Omental fat pad (tissue), 4 donors: ENCODE measurements at places on chromosomes 5 and 9. TPM values are rescaled to one million over a fixed set of nuclear protein-coding genes. Genes with fewer than 3 reads are reported as not detected.

DNA sequence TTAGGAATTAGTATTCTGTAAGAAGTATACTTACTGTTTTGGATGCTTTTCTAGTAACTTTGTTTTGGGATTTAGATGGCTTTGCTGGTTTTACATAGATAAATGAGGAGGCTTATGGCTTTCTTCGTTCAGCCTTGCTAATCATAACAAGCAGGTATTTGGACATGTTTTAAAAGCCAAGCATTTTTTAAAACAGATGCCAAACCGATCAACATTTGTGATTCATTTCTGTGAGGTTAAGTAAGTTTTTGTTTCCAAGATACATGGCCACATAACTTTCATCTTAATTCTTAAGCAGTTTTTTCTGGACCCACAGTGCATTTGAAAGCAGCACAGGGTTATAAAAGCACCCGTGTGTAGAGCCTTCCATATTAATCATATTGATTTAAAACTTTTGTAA, 21.7 kb downstream of the TARS1 start:
- DNase-seq = no peak

- no peak for DNase-seq
These were observed 42.1 kb upstream of the GNAQ start for GRCh38 chr9:78073722-78074121.

DNA sequence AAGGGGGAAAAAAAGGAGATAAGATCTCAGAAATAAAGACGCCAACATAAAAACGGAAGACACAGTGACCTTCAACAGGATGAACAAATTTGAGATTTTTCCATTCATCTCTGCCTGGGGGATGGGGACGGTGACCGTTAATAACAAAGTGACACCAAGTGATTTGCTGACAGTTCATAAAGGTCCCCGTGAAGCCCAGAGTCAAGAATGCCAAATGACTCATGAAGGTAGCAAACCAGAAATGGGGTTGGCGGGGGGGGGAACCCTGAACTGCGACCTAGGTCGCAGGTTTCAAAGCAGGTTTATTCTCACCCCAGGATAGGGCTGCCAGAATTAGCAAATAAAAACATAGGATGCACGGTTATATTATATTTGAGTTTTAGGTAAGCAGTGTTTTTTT, 21.1 kb upstream of the SHB start:
- DNase-seq = no peak

GRCh38 chr9:94464790-94465189, 90.1 kb upstream of the PCAT7 start:
- DNase-seq = no peak

DNA sequence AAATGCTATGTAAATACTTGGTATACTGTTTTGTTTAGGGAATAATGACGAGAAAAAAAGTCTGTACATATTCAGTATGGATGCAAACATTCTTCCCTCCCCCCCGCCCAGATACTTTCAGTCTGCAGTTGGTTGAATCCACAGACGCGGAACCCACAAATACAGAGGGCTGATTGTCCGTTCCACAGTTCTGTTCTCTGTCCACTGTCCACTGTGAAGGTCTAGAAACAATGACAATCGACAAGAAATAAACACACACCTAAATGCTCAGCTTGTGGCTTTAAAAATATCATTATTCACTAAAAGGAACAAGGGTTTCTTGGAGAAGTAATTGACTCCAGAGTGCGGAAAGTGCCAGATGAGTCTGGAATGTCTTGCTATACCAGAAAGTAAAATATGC, 109.1 kb downstream of the TMEM161B start:
- DNase-seq = no peak

GRCh38 chr9:97568461-97569275, 64.5 kb downstream of the TSTD2 start:
- DNase-seq = no peak

DNA sequence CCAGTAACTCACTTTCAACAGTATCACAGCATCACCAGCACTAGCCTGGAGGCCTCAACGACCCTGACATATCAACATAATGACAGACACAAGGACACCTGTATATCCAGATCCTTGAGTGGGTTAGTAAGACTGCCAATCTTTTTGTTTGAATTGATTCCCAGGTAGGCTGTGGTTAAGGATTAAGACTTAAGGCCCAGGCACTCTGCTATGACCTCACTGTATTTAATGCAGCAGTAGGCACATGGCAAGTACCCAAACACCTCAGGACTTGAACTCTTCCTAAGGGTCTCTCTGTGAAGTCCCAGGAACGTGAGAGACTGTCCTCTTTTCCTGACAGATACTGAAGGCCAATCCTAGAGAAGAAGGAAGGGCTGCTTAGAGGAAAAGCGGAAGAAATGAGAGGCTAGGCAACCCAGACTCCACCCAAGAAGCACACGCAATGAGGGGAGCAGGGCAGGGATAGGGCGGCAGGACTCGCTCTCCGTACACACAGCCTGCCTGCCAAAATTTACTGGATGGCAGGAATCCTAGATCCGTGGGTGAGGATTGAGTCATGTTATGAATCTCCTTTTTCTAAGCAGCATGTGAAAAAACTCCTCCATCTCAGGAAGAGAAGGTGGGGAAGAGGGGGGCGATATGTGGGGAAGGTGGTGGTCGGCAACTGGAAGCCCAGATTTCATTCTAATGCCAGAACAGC, 93.4 kb downstream of the SIL1 start:
- DNase-seq = peak; percentile 25

DNA sequence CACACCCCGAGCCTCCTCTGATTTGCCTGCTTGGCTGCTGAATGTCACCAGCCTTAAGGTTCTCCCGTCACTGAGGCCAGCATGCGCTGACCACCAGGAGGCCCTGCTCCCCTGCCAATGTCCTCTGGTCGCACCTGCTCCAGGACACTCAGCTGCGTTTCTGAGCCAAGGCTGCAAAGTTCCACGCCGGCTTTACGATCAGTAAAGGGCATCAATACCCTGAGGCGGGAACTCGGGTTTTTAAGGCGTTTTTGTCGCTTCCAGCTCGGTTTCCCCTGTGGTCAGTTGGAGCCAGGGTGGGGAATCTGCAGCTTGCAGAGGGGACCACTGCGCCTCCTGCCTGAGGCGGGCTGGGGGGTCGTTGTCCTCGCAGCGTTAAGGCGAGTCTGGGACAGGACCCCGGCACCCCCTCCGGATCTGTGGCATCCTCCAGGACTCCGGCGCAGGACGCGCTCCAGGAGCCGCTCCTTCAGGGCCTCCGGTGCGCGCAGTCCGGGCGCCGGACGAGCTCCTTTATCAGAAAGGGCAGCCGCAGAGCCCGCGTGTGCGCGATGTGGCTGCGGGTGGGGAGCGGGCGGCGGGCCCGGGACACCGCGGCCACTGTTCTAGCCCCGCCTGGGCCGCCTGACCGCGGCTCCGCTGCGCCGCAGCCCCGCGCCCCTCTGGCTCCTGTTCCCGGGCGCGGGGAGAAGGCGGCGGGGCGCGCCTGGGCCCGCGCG, 24.1 kb upstream of the FLT4 start:
- no peak for DNase-seq

GRCh38 chr9:83304686-83305085, 233.5 kb downstream of the FRMD3 start:
- DNase-seq = peak; percentile 35

DNA sequence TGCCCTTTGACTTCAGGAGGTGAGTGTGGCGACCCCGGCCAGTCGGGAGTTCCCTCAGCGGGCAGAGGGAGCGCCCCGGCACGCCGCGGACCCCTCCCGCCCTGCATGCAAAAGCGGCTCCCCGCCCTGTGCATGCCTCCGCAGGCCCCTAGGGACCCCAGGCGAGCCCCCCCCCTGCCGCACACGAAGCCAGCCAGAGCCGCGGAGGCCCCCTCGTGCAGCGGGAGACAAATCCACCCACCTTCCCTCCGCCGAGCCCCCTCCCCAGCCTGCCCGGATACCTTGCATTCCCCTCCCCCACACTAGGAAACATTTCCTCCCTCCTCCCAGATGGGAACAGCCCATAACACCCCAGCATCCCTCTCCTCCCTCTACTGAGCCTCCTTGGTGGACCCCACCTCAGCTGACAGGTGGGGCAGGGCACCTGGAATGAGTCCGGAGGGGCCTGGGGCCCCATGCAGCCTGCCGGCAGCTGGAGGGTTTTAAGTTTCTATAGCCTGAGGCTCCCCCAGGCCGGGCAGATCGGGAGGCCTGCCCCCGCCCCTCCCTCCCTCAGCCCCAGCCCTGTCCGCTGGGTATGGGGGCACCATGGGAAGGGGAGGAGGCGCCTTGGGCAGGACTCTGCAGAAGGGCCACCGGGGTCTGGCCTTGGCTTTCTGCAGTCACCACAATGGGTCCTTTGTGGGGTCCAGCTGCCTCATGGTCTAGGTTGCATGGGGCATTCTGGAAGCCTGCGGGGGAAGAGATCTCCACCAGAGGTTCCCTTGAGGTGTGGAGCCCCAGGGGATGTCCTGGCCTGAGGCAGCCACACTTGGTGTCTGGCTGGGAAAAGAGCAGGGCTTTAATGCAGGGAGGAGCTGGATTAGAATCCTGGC, 601 bp downstream of the ERGIC1 start:
- DNase-seq = no peak

GRCh38 chr5:139859013-139859412, 63.4 kb downstream of the PSD2 start:
- no peak for DNase-seq

- no peak for DNase-seq
These were observed 17.3 kb downstream of the CHD1 start for GRCh38 chr5:98911280-98912040.

GRCh38 chr5:53262348-53262970, 152.9 kb upstream of the MOCS2 start:
- DNase-seq = no peak

- DNase-seq = no peak
These were observed 221.5 kb downstream of the MSX2 start for GRCh38 chr5:174945853-174946252.

GRCh38 chr5:148312153-148312552, at the start of gene SPINK7:
Gene SPINK7, plus strand, starts transcription at chr5:148312423. Its CDS starts 61 bp downstream, at chr5:148312484.
- no peak for DNase-seq

GRCh38 chr5:82599692-82600091, 321.5 kb upstream of the RPS23 start:
- no peak for DNase-seq

GRCh38 chr5:77322406-77322805, 111.9 kb downstream of the PDE8B start:
- DNase-seq = no peak

GRCh38 chr9:134626069-134626423, 15.6 kb upstream of the COL5A1 start:
- no peak for DNase-seq

- DNase-seq = no peak
These were observed 320.9 kb upstream of the KLF4 start for GRCh38 chr9:107810461-107810961.

DNA sequence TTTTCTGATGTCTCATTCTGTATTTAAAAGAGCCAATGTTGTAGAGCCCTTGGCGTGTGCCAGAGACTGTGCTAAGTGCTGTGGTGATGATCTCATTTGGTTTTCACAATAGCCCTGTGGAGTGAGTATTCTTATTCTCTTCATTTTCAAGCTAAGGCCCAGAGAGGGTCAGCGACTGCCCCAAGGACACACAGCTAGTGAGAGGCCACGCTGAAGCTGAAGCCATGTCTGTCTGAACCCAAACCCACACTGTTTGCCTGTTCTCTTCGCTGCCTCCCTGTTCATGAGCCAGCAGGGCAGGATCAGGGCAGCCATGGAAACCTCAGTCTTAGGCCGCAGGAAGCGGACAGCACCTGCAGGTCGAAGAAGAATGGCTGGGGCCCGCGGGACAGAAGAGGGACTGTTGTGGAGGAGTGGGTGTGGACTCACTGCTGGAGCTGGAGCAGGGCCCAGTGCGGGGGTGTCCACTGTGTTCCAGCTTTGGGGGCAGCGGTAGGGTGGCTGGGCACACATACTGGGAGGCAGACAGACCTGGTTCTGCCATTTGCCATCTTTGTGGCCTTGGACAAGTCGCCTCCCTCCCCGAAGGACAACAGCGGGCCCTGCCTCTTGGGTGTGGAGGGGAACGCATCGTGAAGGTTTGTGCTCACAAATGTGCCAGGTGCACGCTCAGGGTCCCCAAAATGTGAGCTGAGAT, 257.9 kb upstream of the MVB12B start:
- no peak for DNase-seq

DNA sequence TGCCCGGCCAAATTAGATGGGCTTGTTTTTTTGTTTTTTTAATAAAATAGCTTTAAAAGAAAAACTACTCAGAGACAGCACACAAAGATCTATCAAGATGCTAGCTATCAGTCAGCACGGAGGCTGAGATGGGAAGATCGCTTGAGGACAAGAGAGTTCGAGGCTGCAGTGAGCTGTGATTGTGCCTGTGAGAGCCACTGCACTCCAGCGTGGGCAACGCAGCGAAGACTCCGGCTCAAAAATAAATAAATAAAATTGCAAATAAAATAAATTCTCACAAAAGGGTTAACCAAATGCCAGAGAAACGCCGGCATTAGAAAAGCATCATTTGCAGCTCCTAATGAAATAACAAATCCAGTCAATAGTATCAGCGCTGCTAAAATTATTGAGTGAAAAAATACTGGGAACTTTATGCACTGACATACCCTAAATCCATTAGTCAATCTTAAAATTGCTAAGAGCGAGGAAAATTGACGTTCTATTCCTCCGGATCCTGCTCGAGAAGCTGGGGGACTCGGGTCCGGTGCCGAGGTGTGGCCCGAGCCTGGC, 681 bp downstream of the CPLANE1 start:
- DNase-seq = no peak

DNA sequence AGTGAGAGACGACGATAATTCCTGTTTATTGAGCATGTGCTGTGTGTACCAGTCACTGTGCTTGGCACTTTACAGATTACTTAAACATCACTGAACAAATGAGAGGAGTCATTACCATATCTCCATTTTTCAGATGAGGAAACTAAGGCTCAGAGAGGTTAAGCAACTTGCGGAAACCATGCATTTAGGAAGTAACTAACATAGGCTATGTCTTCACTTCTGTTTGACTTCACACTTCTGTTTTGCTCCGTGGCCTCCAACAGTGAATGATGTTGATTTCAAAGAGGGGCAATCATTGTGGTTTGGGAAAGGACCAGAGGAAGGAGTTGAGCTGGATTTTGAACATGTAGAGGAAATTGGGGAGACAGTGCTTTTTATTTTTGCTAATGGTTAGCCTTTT, 16.7 kb downstream of the GCNT1 start:
- no peak for DNase-seq

Gene SLU7
- total RNA-seq = 96.6 TPM

Gene ARL14EPL
- not detected for total RNA-seq

Gene KCNMB1
- 0.60 TPM for total RNA-seq

Gene ANXA2R
- 1.5 TPM for total RNA-seq

Gene TMEM171
- not detected for total RNA-seq

Gene MED7
- total RNA-seq = 9.6 TPM

Gene CNOT6
- total RNA-seq = 14.0 TPM

Gene SH2D3C
- total RNA-seq = 20.8 TPM

Gene ANKRD31
- total RNA-seq = 0.37 TPM

Gene PCDHB5
- total RNA-seq = 1.1 TPM

Gene GMCL2
- not detected for total RNA-seq
